Common myeloid progenitor, CD34-positive (primary cell): ENCODE measurements at places on chromosomes 3 and 15.
A peak's percentile ranks its signal among the peaks of the same experiment; 100 is the strongest.

- DNase-seq, result no peak
Measured at GRCh38 chr3:196700801-196701200, 11.2 kb downstream of the CEP19 start.

GRCh38 chr3:30749230-30749629 lies 142.8 kb downstream of the TGFBR2 start:
- DNase-seq, result no peak

- no peak for DNase-seq
Measured at GRCh38 chr3:61199843-61200242, 51.4 kb downstream of the FHIT start.

GRCh38 chr3:39148435-39149058 lies 4.8 kb downstream of the CSRNP1 start:
- no peak for DNase-seq

GRCh38 chr15:70071799-70072198 lies 25.9 kb downstream of the TLE3 start:
- DNase-seq, result no peak

GRCh38 chr15:101461097-101461496 lies 28.4 kb downstream of the PCSK6 start:
- DNase-seq, result no peak

DNA sequence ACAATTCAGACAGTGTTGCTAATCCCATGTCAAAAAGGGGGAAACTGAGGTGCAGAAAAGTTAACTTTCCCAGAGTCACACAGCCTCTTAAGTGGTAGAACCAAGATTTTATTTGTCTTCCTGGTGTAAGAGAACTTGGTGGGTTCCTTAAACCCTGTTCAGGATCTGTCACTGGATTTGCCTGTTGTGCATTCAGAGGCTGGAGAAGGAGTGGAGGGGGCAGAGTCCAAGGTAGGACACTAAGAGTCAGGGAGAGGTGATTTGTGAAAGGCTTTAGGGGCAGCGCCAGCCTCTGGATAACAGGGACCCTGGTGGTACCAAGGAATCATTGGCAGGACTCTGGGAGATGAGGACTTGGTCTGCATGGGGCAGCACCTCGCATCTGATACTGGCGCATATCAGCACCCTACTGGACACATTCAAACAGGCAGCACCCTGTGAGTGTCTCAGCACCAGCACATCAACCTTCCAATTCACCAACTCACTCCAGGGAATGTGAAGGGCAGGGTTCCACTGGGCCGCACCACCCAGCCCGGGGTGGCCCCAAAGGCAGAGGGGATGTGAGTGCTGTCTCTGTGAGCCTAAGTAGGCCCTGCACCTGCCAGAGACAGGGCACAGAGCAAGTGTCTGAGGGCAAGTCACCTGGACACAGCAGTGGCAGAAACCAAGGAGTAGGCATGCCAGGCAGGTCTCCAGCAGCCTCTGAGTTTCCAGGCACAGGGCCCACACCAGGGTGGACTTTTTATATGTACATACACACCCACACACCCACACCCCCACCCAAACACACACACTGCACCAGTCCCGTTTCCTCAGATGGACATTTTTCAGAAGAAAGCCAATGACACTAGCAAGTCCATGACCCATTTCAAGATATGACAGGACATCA lies 71.6 kb downstream of the LIPC start:
- DNase-seq, result no peak

DNA sequence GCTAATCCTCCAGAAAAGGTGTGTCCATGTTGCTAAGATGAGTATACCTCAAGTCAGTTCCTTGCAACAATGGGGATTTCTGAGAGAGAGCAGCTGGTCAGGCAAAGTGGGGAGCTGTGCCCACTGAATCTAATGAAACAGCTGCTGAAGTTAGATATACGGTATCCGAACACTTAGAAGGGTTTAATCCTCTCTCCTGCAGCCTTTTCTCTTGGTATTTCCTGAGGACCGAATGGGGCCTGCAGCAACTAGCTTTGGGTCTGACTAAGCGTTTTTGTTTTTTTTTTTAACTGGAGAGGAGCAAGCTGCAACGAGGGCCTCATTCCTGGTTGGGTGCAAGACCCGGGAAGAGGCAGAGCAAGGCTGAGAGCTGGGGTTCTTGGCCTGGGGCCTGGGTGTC lies 37.6 kb upstream of the BNC1 start:
- DNase-seq, result no peak

DNA sequence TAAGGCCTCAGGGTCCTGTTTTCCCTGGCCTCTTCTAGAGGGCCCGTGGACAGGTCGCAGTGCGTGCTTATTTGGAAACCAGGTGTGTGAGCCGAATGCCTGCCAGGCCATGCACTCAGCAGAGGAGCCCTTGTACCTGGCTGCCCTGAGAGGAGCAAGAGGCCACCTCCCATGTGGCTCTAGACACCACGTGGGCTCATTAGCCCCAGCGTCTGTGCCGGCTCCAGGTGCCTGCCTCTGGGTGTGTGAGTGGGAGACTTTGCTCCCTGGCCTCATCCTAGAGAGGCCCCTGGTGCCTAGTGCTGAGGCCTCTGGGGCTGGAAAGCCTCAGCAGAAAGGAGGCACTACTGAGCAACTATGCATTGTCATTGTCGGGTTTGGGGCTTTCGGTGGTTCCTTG lies 50.4 kb downstream of the KLF13 start:
- no peak for DNase-seq

- no peak for DNase-seq
Measured at GRCh38 chr3:107959550-107960154, 131.2 kb downstream of the CD47 start.

- no peak for DNase-seq
Measured at GRCh38 chr15:96115642-96116041, 214.9 kb upstream of the NR2F2 start.

- no peak for DNase-seq
Measured at GRCh38 chr3:26525013-26525412, 97.6 kb upstream of the LRRC3B start.

DNA sequence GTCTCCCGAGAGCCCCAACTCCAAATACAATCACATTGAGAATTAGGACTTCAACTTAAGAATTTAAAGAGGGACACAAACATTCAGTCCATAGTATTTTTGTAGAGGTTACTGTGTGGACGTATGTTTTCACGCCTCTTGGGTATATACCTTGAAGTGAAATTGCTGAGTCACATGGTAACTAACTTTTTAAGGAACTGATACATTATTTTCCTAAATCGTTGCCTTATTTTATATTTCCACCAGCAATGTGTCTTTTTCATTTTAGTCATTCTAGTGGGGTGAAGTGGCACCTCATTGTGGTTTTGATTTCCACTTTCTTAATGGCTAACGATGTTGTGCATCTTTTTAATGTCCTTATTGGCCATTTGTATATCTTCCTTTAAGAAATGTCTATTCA lies 11.8 kb downstream of the PARP15 start:
- DNase-seq, result peak; percentile 25

DNA sequence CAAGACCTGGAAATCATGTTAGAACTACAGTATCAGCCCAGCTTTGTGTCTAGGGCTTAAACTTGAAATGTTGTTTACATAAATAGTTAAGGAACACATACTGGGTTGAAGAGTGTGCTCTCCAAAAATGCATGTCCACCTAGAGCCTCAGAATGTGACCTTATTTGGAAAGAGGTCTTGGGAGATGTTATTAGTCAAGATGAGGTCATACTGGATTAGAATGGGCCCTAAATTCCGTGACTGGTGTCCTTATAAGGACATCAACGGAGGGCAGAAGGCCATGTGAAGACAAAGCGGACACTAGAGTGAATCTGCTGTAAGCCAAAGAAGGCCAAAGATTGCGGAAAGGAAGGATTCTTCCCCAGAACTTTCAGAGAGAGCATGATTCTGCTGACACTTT lies 759.2 kb upstream of the CFAP20DC start:
- DNase-seq, result no peak

DNA sequence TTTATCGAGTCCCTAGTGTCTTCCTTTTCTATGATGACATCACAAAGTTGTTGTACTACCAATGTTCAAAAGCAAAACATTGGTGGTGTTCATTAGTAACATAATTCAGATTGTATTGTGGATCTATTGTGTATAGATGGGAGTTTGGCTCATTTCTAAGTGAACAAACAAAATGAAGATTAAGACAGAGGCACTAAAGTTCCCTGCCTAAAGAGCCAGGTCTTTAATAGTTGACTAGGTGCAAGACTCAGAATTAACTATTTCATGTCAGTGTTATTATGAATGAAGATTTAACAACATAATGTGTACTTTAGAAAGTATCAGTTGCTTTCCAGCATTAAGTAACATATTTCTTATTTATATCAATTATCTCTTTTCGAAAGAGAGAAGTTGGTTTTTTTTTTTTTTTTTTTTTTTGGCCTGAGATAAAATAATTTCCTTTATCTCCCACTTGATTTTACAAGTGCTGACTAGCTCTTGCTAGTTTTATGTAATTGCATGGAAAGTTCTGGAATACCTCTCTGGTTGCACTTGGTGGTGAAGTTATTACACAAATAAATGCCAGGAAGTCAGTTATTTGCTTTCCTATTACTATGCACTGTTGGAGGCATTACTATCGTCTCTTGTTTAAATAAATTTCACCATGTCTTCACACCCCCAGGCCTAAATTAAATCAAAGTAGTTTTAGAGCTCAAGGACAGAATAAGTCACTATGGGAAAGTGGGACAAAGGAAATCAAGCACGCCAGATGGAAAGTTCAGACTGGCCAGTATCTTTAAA lies 48.7 kb downstream of the NAALADL2 start:
- no peak for DNase-seq

DNA sequence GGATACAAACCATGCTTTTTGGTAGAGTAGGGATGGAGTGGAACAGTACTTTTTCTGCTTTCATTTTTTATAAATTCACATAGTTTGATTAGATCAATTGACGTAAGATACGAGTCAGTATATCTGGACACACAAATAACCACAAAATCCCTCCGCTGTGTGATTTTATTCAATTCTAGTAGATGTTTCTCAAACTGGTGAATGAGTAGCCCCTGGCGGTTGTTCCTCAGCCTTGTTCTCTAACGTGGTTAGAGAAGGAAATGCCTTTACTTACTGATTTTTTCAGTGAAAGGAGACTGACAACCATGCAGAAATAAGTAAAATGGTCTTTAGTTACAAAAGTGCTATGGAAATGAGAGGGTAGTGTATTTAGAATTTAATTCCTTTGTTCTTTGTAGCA lies 161.0 kb downstream of the TCF12 start:
- DNase-seq, result peak; percentile 81

- no peak for DNase-seq
Measured at GRCh38 chr3:195240171-195240701, 30.7 kb downstream of the XXYLT1 start.

- DNase-seq, result no peak
Measured at GRCh38 chr15:71469413-71469812, 340.9 kb upstream of the NR2E3 start.

- DNase-seq, result no peak
Measured at GRCh38 chr3:24338409-24339130, 156.1 kb downstream of the THRB start.

GRCh38 chr3:58214484-58215316 lies 3.9 kb upstream of the DNASE1L3 start:
- DNase-seq, result no peak

DNA sequence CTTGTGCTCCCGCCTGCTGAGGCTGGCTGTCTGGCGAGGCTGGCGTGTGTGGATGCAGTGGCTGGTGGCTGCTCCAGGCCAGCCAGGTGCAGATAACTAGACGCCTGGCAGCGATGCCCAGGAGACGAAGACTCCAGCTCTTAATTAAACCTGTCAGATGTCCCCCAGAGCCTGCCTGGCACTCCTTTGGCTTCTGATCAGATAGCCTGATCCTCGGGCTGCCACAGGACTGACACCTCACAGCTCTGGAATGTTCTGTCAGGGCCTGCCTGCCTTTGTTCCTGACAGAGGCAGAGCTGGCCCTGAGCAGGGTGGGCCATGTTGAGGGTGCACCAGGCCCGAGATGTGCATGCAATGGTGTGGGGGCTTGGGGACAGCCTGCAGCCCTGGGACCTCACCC lies 36.5 kb downstream of the PLXNA1 start:
- no peak for DNase-seq

DNA sequence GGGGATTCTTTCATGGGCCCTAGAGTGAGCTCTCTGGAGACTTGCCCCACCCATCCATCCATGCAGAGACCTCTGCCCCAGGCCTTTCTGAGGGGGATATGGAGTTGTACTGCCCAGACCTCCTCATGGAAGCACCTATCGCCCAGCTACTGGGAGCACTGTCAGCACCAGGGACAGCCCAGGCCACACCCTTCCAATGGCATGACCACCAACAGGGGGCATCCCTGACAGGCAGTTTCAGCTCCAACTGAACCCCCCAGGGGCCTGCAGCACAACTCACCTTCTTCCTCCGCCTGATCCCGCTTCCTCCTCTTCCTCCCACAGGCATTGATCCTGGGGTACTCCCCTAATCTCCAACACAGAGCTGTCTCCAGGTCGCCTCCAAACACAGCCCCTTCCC lies 21.8 kb downstream of the MRPS11 start:
- DNase-seq, result no peak

DNA sequence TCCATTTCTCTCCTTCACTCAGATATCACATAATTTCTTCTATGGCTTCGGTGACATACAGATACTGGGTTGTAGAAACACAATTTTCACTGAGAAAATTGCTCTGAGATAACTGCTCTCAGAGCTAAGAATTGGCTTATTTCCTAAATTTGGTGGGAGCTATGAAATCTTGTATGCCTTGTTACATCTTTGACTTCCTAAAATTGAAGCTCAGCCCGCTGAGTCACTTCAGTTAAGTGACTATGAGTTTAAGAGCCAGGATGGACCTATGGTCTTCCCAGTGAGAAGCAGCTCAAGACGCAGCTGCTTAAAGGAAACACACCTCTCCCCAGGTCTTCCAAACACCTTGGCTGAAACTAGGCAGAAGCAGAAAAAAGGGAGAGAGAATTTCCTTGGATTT lies 56.4 kb downstream of the EFHB start:
- DNase-seq, result no peak

DNA sequence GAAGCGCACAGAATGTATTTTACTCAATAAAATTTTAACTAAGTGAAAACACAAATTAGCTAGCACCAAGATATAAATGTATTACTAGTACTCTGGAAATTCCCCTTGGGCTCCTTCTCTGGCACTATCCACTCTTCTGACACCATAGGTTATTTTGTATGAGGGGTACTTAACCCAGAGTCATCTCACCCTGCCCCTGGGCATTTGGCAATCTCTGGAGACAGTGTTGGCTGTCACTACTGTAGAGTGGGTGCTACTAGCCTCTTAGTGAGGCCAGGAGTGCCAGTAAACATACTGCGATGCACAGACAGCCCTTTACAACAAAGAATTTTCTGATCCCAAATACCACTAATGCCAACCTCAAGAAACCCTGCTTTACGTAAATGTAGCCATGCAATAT lies 246.3 kb upstream of the KBTBD8 start:
- no peak for DNase-seq

GRCh38 chr15:99745370-99746086 lies 12.3 kb upstream of the LYSMD4 start:
- DNase-seq, result no peak
